ENCODE measurements at places on chromosomes 6 and 20.

GRCh38 chr6:43758617-43759050 lies 11.4 kb upstream of the VEGFA start:
- DNase-seq, result no peak

GRCh38 chr20:47019121-47019824 lies 124.6 kb downstream of the EYA2 start:
- peak; percentile 1 for DNase-seq

- no peak for DNase-seq
Observed at GRCh38 chr6:42217157-42217518, 523 bp downstream of the MRPS10 start.

- no peak for DNase-seq
Observed at GRCh38 chr6:147892476-147892875, 384.0 kb downstream of the SAMD5 start.

DNA sequence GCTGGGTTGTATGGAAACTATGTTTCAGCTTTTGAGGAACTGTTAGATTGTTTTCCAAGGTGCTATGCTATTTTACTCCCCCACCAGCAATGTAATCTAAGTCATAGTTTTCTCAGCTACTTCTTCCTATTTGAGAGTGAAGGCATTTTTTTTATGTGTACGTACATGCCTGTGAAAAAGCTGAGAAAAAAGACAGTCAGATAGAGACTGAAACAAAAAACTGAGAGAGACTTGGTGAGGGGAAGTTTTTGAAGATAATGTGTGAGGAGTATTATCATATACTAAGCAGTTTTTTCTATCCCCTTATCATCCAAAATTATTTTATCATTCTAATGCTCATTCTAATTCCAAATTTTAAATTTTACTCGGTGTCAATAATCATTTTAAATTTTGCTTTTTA lies 780.0 kb downstream of the BCKDHB start:
- no peak for DNase-seq

DNA sequence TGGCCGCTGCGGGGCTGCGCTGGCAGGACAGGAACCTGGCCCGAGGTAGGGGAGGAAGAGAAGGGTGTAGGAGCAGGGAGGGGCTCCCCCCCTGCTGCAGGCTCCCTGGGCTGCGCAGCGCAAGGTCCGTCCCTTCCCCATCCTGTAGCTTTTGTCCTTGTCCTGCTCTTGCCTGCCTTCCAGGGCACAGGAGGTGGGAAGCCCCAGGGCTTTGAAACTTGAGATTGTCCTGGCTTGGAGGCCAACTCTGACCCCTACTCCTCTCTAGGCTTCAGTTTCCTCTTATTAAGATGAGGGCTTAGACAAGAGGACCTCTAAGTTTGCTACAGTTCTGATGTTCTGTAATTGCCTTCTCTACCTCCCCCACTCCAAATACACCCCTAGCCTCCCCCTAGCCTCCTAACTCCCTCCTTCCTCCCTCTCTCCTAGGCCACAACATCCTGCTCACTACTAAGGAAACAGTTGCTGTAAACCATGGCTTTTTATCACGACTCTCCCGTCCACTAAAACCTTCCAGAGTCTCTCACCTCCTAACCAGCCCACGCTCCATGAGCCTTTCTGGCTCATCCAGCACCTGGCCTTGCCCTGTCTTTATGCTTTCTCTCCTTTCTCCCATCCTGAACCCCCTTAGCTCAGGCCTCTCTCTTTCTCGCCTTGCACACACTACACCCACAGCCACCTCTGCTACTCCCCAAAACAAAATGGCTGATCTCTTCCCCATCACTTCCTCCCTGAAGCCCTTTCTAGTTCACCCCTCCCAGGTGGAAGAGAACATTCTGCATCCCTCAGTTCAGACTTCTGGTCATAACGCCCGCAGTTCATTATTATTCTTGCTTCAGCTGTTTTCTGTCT lies 10.2 kb downstream of the UNC5CL start:
- no peak for DNase-seq

DNA sequence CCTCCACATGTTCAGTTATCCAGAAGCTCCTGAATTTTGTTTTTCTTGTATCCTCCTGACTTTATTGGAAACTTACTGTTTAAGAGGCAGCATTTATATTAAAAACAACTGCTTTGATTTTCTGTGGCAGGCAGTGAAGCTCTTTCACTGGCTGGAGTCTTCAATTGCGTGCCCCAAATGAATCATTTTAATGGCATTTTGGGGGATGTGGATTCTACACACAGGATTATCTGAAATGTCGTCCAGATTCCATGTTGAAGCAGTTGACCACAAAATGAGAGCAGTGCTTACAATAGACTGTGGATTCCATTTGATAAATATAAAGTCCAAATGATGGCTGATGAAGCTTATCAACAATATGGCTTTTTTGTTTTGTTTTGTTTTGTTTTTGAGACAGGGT lies 41.0 kb upstream of the HIVEP1 start:
- DNase-seq, result peak; percentile 84

DNA sequence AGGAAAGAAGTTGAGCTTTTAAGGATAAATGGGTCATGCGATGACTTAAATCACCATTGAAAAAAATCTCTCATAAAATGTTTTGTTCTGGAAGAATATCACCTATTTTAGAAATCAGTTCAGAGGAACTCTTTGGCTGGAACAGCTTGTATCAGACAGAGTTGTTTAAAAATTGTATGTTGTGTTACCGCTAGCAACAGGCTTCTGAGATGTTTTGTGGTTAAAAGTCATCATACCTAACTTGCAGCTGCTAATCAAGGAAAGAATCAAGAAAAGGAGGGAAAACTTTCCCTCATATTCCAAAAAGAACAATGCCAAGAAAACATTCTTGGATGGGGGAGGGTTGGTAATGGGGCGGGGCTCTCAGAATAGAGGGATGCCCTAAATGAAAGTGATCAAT lies 220.7 kb upstream of the CITED2 start:
- DNase-seq, result peak; percentile 35

Measured in HCEC 1CT (cell line).